Stimulated activated CD8-positive, alpha-beta memory T cell treated with anti-CD3 and anti-CD28 coated beads, Interleukin-4, amount 100 ng/mL, for 1 hour (primary cell): ENCODE measurements at places on chromosomes 13 and 19.

DNA sequence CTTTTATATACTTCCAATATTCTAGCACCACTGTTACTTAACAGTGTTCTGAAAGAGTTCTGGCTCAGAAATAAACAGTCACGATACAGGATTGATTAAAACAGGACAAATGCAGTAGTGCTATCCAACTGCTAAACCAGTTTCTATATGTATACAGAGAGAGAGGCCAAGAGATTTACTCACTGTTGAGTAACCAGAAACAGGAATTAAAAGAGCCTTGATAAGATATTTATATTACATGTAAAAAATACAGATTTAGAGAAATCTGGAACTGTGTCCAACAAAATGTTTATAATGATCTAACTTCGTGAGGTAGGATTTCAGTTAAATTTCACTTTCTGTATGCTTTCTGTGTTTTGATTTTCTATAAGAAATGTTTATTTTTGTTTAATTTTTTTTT lies 116.6 kb downstream of the CDK8 start:
- no peak for DNase-seq

DNA sequence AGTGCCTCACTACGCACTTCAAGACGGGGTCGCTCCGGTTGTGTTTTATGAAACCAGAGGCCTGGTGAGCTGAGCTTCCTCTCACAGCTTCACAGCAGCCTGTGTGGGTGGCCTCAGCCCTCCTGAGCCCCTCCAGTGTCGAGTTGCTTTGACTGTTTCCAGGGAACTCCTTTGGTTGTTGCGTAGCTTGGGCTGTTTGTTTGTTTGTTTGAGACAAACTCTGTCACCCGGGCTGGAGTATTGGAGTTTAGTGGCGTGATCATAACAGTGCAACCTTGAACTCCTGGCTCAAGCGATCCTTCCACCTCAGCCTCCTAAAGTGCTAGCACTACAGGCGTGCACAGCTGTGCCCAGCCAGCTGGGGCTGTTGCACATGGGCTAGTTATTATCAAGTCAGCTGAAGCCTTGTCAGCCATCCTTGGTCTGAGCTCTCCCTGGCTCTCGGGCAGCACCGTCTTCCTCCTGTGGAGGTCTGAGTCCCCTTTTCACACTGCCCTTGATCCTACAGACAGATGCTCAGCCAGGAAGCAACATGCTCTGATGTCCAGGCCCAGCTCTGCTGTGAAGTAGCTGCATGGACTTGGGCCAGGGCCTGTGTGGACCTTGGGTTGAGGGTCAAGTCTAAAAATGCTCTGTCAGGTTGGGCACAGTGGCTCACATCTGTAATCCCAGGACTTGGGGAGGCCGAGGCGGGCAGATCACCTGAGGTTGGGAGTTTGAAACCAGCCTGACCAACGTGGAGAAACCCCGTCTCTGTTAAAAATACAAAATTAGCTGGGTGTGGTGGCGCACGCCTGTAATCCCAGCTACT lies 10.2 kb downstream of the DOT1L start:
- DNase-seq, result no peak

DNA sequence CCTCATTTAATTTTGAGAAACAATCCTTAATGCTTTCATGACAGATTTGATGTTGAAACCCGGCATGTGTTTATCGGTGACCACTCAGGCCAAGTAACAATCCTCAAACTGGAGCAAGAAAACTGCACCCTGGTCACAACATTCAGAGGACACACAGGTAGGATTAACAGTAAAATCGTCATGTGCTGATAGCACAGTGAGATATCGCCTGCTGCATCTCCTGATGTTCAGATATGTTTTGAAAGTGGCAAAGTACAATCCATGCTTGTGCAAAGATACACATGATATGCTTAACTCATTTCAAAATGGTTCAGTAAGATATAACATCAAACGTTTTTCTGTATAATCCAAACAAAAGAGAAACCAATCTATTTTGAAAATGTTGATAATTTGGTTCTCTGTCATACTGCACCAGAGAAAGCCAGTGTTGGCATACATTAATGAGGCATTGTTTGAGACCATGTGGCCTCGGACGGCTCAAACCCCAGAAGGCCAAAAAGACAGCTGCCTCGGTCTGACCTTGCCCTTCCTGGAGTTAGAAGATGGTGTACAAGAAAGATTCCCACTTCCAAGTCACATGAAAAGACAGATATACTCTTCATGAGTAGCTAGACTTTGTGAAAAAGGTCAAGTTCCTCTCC lies 76.2 kb downstream of the DHRS12 start:
- no peak for DNase-seq

DNA sequence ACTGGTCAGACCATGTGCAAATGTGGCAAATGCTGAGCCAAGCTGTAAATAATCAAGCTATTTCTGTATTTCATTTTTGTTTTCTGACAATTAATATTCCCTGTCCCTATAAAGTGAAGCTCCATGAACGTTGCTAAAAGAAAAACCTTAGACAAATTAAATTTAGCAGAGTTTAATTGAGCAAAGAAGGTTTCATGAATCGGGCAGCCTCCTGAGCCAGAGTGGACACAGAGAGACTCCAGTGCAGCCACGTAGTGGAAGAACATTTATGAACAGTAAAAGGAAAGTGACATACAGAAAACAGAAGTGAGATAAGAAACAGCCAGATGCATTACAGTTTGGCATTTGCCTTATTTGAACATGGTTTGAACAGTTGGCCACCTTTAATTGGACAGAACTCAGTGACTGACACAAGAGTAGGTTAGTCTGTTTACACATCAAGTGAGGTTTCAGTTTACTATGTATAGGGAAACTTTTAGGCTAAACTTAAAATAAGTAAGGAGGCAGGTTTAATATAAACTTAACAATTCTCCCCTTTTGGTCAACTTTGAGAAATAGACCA lies 69.7 kb downstream of the UFM1 start:
- no peak for DNase-seq

GRCh38 chr13:97392020-97392419 lies 41.9 kb upstream of the RAP2A start:
- DNase-seq, result no peak
